H4 (cell line): ENCODE measurements at places on chromosomes 7 and 10. TPM values are rescaled to one million over a fixed set of nuclear protein-coding genes. Genes with fewer than 3 reads are reported as not detected.

DNA sequence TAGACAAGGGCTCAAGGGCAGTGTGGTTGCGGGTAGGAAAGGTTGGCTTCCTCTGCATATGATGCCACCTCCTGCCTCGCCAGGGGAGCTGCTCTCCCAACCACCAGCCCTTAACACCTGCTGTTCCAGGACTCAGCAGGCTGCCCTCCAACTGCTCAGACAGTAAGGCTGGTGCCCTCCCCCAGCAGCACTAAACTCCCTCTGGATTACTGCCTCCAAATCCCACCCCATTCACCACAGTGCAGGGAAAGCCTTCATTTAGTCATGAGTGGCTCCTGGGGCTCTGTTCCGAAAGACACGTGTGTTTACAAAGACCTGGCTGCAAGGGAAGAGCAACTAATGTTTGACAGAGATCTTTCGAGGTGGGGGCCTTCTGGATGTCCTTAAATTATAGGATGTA lies 437.2 kb upstream of the MKI67 start:
- no peak for DNase-seq

GRCh38 chr10:97074256-97075145 lies 111.3 kb downstream of the SLIT1 start:
- no peak for DNase-seq

DNA sequence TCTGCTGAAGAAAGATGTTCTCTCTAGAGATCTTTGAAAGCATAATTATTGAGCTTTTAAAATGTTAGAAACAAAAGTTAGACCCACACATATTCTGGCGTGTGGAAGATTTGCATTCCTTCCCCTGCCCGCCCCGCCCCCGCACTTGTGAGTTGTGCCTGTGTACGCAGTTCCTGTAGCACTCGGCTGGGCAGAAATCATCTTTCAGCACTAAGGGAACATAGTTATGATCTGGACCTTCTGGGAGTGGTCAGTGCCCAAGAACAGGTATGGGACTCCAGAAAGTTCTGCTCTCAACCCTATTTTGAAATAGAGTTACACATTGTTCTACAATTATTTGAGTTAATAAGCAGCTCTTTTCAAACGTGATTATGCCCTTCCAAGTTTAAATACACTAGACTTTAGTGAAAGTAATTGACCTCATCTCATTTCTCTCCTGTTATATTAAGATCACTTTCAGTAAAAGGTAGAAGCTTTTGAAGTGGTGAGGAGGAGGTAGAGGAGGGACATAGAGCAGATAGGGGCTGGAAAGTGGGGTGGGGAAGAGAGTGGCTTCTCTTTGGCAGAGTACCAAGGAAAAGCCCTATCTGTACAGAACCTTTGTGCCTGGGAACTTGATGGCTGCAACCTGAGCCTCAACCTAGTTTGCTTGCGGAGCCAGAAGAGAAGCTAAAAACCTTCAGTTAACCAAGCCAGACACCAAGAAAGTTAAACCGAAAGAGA lies 5.7 kb downstream of the BLVRA start:
- DNase-seq: no peak

DNA sequence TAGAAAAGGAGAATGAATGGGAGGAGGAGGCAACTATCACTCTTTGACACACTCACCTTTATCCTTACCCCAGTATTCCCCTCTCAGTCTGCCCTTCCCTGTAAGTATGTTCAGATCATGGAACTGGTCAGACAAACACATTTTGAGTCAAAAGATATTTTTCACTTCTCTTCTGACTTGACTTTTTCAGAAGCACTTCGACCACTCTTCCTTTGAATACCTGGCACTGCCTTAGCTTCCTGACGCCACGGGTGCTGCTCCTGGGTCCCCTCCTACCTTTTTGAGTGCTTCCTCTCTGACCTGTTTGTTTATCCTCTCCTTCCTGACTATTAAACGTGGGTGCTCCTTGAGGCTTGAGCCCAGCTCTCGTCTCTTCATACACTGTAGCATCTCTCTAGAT lies 19.8 kb upstream of the C10orf67 start:
- DNase-seq: no peak

DNA sequence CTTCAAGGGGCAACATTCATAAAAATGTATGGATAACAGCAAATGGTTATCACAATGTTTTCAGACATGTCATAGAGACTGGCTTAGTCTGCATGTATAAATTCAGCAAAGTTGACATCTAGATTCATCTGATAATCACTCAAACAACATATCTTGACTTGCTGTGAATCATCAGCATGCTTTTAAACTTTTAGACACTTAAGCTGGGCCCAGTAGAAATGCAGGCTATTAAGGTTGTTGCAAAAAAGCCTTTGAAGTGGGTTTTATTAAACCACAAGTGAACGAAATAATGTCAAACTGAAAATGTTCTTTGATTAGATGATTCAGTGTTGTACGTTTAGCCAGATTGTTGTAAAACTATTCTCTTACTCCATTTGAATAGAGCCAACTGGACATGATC lies 759.6 kb downstream of the NXPH1 start:
- DNase-seq: peak; percentile 90

- DNase-seq: no peak
These were observed 12.1 kb downstream of the GALNTL5 start for GRCh38 chr7:151968357-151968756.

- DNase-seq: peak; percentile 69
These were observed 655.0 kb downstream of the SDK1 start for GRCh38 chr7:3955751-3956696.

DNA sequence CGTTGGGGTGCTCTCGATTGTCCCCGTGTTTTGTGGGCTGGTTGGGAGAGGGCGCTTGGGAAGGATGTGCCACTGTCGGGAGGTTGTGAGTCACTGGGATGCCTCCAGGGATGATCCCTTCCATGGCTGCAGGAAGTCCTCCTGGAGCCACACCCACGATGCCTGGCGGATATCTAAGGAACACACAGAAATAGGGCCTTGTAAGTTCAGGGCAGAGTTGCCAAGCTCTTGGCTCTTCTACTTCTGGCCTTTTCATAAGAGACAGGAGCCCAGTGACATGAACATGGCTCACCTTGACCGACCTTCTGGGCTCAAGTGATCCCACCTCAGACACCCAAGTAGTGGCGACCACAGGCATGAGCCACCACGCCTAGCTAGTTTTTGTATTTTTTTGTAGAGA lies 47.6 kb downstream of the ZRANB1 start:
- no peak for DNase-seq

- no peak for DNase-seq
These were observed 118.2 kb downstream of the ADAM12 start for GRCh38 chr10:126270111-126270510.

- DNase-seq: no peak
These were observed 1201.1 kb downstream of the SORCS1 start for GRCh38 chr10:105963334-105963884.

DNA sequence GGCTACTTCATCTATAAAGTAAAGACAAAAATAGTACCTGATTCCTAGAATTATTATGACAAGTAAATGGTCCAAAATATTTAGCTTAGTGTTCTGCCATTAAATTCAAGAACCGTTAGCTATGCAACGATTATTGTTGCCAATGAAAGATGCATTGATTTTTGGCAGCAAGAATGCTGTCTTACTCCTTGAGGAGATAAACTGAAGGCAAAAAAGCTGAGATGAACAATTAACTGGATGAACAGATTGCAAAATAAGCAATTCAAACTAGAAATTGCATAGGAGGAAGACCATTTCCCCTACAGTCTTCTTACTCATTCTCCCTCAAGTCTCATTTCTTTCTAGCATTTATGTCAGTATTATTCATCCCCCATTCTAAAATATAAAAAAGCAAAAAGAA lies 484.5 kb downstream of the PLXDC2 start:
- DNase-seq: no peak

GRCh38 chr10:102452672-102453340 lies 1.5 kb upstream of the C10orf95 start:
- peak; percentile 79 for DNase-seq

The FAM25G gene
- not detected in 2 replicates for total RNA-seq

GRCh38 chr7:37342176-37342687 lies 106.4 kb downstream of the ELMO1 start:
- DNase-seq: peak; percentile 50

The DENND2A gene
- 0.77 and 1.7 TPM in 2 replicates for total RNA-seq

The LDB3 gene
- 0.08 and 0.16 TPM in 2 replicates for total RNA-seq

DNA sequence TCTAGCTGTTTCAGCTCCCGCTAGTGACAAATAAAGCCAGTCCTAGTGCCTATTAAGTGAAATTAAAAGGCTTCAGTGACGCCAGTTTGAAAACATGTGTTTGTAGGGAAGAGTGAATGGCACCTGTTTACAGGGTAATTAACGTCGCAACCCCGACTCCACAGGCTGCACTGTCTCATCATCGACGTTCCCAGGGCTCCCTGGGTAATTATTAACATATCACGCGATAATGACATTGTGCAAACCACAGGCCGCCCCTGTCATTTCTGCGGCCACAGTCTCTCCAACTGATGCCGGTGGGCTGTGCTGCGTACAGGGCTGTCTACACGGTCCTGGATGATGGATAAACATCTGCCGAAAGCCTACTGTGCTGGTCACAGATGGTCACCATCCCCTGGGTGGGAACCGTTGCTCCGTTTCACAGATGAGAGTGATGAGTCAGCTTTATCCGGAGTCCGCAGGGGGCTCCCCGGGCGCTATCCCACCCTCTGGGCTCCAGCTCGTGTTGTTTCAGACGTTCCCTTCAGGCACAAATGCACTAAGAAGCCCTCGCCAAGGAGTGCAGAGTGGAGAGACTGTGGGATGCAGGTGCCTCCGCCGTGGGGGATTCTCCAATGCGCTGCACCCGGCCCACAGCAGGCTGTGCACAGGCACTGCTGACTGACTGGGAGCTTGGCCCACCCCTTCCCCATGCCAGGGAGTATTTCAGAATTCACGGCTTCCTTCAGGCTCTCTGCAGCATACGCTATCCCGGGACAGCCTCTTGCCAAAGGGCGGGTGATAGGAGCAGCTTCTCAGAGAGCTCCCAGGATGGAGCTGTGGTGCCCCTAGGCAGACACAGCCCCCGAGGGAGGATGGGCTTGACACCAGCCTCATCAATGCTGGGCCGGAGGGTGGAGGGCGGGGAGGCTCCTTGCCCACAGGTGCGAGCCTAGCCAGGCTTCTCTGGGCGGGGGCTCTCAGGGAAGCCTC lies 491.8 kb upstream of the FOXK1 start:
- no peak for DNase-seq

The TRIM74 gene
- not detected in 2 replicates for total RNA-seq

DNA sequence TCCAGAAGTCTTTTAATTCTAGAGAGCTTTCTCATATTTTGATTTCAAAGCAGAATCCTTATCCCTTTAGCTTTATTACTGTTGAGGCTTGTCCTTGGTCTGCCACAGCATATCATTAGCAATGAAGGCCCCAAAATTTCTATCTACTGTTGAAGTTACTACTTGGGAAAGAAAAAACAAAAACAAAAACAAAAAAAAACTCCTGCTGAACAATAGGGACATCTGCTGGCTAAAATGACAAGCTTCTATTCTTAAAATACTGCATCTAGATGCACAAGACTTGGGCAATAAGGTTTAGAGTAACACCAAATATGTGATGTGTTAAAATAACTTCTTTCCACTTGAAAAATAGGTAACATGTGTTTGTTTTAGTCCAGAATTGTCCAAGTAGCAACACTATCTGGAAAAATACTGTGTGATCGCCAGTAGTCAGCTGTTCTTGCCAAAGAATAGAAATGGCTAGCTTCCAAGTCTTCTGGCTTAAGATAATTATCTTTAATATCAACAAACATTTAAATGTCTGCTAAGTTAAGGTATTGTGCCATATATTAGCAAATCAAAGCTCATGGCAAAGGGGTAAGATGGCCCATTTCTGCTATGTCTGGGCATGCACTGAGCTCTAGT lies 3.8 kb upstream of the DMTF1 start:
- DNase-seq: peak; percentile 42

GRCh38 chr10:11037991-11038390 lies 20.3 kb downstream of the CELF2 start:
- no peak for DNase-seq

The YWHAG gene
- total RNA-seq: 100 and 148 TPM in 2 replicates

The TMEM213 gene
- total RNA-seq: not detected in 2 replicates

The PPP1R3C gene
- total RNA-seq: 5.2 and 6.0 TPM in 2 replicates

DNA sequence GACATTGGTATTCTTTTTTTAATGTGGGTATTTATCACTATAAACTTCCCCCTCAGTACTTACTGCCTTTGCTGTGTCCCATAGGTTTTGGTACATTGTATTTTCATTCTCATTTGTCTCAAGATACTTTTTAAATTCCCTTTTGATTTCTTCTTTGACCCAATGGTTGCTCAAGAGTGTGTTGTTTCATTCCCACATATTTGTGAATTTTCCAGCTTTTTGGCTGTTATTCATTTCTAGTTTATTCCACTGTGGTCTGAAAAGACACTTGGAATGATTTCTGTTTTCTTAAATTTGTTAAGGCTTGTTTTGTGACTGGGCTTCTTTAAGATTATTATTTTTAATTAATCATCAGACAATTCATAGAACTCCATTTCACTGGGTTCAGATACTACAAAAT lies 105.0 kb downstream of the EPC1 start:
- DNase-seq: no peak

The PDK4 gene
- total RNA-seq: 0.45 and 1.0 TPM in 2 replicates

- no peak for DNase-seq
These were observed 18.6 kb downstream of the WDR37 start for GRCh38 chr10:1074748-1075308.

GRCh38 chr7:22586101-22586785 lies 86.3 kb upstream of the STEAP1B start:
- DNase-seq: peak; percentile 58

The CCDC136 gene
- 5.0 and 5.2 TPM in 2 replicates for total RNA-seq

GRCh38 chr10:130492266-130492934 lies 356.2 kb downstream of the GLRX3 start:
- no peak for DNase-seq

GRCh38 chr7:45215601-45216062 lies 58.0 kb downstream of the RAMP3 start:
- DNase-seq: no peak

The CFAP58 gene
- total RNA-seq: 0.08 and 0.12 TPM in 2 replicates

DNA sequence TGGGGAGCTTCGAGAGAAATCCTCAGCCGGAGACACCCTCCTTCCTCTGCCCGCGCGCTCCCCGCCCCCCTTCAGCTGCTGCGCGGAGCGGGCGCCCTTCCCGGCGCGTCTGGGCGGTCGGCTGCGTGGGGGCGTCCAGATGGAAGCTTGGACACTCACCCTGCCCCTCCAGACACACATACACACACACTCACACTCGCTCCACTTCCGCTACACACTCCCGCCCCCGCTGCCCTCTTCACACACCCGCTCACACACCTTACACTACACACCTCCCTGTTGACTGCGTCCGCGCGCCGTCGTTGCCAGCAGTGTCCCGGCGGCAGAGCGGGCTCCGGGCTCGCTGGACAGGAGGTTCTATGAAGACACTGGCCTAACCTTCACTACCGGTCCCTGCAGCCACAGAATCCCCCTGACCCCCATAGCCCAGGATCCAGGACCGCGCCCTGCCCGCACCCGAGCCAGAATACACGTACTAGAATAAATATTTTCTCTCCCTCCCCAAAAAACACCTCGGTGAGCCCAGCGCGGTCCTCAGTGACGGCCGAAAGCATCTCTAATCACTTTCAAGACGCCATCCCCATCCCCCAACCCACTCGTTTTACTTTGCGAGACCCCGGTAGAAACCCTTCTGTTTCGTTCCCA lies 1.1 kb upstream of the EGR2 start:
- DNase-seq: peak; percentile 31

GRCh38 chr7:46224363-46224762 lies 303.3 kb upstream of the IGFBP3 start:
- DNase-seq: no peak

- DNase-seq: no peak
These were observed 100.1 kb upstream of the COL1A2 start for GRCh38 chr7:94294471-94295131.

The SPDYE5 gene
- total RNA-seq: not detected in 2 replicates

The VSTM4 gene
- total RNA-seq: 0.23 and 0.29 TPM in 2 replicates

The NEUROD6 gene
- total RNA-seq: not detected in 2 replicates

The PON1 gene
- total RNA-seq: not detected in 2 replicates

- DNase-seq: peak; percentile 54
These were observed 92.4 kb downstream of the GLI3 start for GRCh38 chr7:42144604-42145003.

The NEURL1 gene
- 0.10 and 0.72 TPM in 2 replicates for total RNA-seq

The GRK5 gene
- 9.9 and 10.1 TPM in 2 replicates for total RNA-seq

The PRLHR gene
- total RNA-seq: not detected in 2 replicates
